Activated CD4-positive, alpha-beta T cell treated with anti-CD3 and anti-CD28 coated beads, Interleukin-2, amount 50 U/mL, for 24 hours (primary cell): ENCODE measurements at places on chromosomes 6 and 20.

GRCh38 chr20:37521061-37521771 lies at the start of gene NNAT:
NNAT (plus strand) TSS chr20:37521250; CDS start chr20:37521332, 82 bp downstream.
- no peak for DNase-seq

DNA sequence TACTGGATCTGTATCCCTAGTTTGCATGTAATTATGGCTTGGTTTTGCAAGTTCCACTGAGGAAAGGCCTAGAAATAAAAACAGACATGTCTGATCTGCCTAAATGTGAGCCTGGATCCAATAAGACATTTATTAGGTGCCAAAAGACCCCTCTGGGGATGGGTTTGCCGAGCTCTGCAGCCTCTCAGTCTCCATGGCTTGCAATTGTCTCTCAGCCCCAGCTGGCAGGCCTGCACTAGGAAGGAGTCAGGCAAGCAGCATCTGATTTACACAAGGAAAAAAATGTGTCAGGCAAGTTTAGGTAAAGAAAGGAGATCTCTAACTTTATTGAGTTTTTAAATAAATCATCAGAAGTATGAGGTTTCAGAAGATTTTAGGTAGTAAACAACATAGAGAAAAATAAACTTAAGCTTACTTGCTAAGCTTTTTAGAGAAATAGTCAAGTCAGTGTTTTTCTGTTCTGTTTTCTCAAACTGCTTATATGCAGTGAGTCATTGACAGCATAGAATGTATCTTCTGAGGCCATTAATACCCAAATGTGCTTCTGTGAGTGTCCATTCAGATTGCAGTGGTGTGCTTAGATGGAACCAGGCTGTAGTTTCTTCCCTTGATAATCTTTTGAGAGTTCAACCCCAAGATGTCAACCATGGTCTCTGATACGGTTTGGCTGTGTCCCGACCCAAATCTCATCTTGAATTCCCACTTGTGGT lies 121.0 kb downstream of the FHL5 start:
- no peak for DNase-seq

- no peak for DNase-seq
Observed at GRCh38 chr20:32382102-32382950, 24.2 kb downstream of the ASXL1 start.

GRCh38 chr6:18579869-18580268 lies 192.7 kb downstream of the RNF144B start:
- no peak for DNase-seq

GRCh38 chr20:53990768-53991450 lies 79.5 kb downstream of the BCAS1 start:
- DNase-seq = no peak

DNA sequence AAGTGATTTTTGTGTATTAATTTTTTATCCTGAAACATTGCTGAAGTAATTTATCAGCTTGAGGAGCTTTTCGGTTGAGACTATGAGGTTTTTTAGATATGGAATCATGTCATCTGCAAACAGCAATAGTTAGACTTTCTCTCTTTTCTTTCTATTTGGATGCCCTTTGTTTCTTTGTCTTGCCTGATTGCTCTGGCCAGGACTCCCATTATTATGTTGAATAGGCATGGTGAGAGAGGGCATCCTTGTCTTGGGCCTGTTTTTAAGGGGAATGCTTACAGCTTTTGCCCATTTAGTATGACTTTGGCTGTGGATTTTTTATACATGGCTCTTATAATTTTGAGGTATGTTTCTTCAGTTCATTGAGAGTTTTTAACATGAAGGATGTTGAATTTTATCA lies 207.6 kb upstream of the DEFB112 start:
- no peak for DNase-seq

DNA sequence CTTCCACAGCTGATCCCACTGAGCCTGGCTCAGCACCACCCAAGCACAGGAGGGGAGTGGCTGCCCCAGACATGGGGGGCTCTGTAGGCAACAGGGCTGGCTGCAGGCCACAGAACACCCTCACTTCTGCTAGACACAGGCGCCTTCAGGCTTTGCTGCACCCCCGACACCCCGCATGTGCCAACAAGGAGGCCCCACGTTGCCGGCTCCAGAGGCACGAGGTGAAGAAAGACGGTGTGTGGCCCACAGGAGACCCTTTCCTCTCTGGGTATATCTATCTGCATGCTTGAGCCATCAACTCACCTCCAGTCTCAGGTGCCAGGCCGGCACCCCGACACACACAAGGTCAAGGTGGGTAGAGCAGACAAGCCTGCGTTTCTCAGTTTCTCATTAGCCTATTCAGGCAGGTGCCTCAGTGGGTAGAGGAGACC lies 158.3 kb downstream of the DLL1 start:
- no peak for DNase-seq

DNA sequence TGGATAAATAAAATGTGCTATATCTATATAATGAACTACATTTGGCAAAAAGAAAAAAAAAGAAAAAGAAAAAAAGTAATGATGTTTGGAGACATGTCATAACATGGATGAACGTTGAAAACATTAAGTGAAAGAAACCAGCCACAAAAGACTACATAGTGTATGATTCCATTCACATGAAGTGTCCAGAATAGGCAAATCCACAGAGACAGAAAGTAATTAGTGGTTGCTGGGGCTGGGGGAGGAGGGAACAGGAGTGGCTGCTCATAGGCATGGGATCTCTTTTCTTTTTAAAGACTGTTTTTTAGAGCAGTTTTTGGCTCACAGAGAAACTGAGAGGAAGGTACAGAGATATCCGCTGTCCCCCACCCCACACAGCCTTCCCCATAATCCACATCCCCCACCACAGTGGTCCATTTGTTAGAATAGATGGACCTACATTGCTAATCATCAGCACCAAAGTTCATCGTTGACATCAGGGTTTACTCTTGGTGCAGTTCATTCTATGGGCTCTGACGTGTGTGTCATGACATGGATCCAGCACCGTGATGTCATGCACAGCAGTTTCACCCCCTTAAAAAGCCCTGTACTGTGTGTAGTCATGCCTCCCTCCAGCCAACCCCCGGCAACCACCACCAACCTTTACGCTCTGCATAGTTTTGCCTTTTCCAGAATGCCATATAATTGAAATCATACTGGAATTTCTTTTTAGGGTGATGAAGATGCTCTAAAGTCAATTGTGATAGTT lies 240.9 kb upstream of the RREB1 start:
- DNase-seq = no peak

GRCh38 chr20:12660918-12661317 lies 347.9 kb upstream of the SPTLC3 start:
- DNase-seq = no peak

- no peak for DNase-seq
Observed at GRCh38 chr6:1394514-1395463, 5.4 kb downstream of the FOXF2 start.

GRCh38 chr6:52417675-52418111 lies 2.4 kb upstream of the EFHC1 start:
- no peak for DNase-seq

DNA sequence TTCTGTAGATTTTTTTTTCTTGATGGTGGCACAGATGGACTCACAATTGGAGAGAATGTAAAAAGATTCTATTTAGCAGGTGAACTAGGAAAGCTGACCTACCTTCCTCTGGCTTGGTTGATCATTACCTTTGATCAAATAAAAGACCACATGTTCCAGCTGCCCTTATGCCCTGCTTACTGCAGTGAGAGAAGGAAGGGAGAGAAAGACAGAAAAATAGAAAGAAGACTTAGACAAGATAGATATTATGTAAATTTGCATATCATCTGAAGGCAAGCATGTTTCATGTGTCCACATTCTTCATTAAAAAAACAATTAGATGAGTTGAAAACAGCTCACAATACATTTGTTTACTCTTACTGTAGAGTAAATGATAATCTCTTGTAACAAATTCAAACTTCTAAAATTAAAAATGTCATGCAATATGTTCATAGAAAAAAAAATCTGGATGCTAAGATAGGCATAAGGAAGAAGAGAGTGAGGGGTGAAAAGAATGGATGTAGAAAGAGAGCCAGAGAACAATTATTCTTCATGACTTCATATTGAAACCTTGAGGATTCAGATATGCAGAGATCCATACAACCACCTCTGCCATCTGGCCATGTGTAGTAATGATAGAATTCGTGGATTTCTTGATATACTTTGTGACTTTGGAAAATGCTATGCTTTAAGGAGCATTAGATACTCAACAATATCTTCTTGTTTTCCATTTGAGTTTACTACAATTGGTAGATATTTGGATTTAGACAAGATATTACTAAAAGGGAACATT lies 71.7 kb downstream of the RFX6 start:
- no peak for DNase-seq

- no peak for DNase-seq
Observed at GRCh38 chr20:32528171-32528891, 56.8 kb downstream of the NOL4L start.

GRCh38 chr6:37381579-37381978 lies 27.8 kb downstream of the RNF8 start:
- DNase-seq = no peak

GRCh38 chr6:137815692-137816091 lies 51.4 kb upstream of the TNFAIP3 start:
- no peak for DNase-seq

DNA sequence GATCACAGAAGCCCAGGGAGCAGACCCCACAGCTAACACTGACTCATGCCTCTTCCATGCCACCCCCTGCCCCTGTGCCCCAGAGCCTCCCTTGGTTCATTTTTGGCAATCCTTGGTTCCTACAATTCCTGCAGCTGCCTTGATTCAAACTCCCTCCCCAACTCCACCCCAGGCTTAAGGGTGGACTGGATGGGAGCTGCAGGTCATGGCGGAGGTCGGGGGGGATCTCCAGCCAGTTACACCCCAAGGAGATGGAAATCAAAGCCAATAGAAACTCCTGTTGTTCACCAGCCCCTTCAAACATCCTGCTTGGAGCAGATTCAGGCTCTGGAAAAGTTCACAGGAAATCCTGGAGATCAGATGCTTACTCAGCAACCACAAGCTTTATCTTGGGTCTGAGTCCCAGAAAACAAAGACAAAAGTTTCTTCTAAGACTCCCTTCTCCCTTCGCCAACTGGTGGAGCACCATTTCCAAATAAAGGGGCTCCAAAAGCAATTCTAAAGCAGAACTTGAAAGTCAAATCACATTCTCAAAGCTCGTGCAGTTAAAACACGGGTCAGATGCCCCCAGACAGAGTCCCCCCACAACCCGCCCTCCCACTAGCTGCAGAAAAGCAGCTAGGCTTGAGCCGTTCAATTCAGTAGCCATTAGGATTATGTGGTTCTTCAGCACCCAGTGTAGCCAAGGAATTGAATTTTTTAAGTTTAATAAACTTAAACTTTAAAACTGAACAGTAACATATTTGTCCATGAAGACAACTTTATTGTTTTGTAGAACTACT lies 149.5 kb downstream of the ANKRD60 start:
- DNase-seq = no peak

- DNase-seq = no peak
Observed at GRCh38 chr20:58667975-58668374, 16.9 kb downstream of the STX16 start.

DNA sequence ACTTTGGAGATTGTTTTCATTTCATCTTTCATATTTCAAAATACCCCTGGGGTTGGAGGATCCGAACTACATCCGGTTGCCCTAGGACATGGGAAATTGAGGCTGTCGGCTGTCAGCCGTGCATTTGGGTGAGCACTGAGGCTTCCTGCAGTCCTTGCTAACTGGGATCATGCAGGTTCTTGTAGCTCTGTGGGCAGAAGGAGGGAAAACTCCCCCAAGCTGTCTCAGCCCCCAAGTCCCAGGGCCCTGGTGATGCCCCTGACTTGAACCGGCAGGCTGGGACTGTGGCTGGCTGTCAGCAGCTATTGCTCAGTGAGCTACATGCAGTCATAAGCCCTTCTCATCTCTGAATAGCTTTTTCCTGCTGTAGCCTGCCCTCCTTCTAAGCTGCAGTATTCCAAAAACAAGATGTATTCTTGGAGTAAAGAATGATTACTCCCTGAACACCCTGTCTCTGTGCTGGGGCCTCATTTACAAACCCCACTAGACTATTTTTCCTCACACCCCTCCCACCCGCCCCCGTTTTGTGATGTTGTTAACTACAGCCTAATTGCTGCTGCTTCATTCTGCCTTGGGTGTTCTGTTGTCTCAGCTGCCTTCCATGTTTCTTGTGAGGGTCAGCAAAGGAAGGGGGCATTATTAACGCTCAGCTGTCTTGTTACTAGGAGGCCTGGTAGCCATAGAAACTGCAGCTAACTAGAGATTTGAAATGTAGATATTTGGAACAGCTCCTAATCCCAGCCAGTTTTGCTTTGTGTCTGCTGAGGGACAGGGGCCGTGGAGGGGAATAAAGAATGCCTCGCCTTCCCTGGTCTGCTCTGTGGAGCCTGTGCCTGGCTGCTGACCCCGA lies 18.1 kb downstream of the MTRES1 start:
- DNase-seq = no peak

DNA sequence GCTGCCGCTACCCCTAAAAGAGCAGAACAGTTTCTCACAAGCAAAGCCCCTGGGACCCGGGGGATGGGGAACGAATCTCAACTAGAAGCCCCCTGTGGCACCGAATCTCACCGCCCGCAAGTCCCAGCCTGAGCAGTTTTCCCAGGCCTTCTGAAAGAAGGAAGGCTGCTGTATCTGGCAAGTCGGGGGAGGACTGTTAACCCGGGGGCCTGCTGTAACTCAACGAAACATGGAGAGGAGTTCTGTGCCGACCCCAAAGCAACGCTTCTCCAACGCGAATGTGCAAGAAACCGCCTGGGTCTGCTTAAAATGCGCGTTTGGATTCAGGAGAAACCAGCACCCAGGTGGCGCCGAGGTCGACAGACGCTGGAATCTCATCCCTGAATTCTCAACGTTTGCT lies 34.2 kb downstream of the DLL1 start:
- DNase-seq = no peak

- DNase-seq = no peak
Observed at GRCh38 chr20:47230811-47231256, 125.7 kb downstream of the ZMYND8 start.

DNA sequence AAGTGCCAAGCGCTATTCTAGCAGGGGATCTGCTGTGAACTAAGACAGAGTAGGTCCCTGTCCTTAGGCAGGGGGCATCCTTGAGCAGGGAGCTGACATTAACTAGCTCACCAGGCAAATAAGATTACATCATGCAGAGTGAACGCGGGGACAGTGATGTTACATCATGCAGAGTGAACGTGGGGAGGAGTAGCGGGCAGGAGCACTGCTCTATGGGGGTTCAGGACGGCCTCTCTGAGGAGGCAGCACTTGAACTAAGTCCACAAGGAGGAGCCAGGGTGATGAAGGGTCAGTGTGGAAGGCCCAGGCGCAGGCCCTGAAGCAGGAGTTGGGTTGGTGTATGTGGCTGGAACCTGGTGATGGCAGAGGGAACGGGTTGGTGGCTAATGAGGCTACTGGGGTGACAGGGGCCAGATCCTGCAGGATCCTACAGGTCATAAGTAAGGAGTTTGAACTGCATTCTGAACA lies 38.7 kb downstream of the KAT14 start:
- no peak for DNase-seq
